T-helper 17 cell (primary cell): ENCODE measurements at places on chromosomes 2 and 18. TPM values are rescaled to one million over a fixed set of nuclear protein-coding genes. Genes with fewer than 3 reads are reported as not detected.

GRCh38 chr2:240224676-240225075, 84.2 kb upstream of the OTOS start:
- no peak for DNase-seq

The UGT1A7 gene
- total RNA-seq = not detected

- no peak for DNase-seq
Observed at GRCh38 chr2:10204326-10205161, 82.0 kb downstream of the RRM2 start.

DNA sequence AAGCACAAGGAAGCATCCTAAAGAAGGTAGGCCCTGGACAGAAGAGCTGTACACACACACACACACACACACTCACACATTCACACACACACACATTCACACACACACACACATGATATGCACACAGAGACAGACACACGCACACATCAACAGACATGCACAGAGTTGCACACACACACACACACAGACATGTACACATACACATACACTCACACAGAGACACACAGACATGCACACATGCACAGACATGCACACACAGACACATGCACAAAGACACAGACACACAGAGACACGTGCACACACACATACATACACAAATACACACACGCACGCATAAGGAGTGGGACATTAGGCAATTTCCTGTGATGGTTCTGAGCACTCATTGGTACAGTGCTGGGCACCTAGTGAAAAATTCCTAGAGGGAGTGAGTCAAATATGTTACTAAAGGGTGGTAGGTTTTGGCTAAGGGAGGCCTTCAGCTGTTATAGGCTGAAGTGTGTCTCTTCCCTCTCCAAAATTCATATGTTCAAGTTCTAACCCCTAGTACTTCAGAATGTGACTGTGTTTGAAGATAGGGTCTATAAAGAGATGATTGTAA, 26.4 kb downstream of the THNSL2 start:
- no peak for DNase-seq

The OTX1 gene
- not detected for total RNA-seq

DNA sequence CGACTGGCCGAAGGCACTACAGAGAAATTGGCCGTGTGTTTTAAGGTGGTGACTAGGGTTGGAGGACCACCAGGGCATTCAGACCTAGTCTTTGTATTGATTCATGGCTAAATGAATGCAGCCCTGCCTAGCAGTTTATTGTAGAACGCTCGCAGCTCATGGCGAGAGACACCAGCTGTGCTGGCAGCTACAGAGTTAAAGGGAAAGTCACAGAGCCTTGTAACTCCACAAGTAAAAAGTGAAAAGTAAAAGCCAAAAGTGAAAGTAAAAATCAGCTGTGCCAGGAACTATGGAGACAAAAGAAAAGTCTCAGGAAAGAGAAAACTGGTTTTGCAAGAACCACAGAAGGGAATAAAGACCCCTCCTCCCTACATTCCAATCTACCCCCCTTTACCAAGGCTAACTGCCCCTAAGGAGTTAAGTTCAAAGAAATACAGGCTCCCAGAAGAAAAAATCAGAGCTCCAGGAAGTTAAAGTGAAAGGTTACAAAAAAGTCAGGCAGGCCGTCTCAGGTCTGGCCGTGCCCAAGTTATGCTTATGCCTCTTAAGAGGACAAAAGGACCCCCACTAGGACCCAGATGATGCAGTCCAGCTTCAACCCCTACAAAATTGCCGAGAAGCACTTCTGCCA, 46.4 kb upstream of the SELENOI start:
- DNase-seq = no peak

The LHCGR gene
- not detected for total RNA-seq

- no peak for DNase-seq
Observed at GRCh38 chr18:9348766-9349165, 14.2 kb downstream of the TWSG1 start.

GRCh38 chr2:8484502-8485283, 197.2 kb upstream of the ID2 start:
- no peak for DNase-seq

DNA sequence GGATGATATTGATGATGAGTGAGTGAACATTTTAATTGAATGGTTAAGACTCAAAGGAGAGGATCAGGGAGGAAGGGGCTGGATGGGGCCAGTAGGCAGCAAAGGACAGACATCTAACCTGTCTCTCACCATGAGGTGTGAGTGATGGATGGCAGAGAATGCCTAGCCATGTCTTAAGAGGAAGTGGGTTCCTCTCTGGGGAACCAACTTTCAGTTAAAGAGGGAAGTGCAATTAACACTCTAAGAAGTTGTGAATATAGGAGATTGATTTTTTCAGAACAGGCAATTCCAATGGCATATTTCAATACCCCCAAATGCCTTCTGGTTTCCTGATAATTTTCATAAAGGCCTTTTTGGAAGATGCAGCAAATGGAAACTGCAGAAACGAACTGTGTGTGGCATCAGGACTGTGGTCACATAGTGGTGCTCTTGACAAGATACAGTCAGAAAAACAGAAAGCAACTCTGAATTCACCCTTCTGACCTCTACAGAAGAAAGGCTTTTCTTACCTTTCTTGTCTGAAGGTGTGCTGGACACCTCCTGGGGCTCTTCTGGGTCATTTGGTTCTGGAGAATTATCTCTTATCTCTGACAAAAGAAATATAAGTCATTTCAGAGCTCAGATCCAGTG, 10.2 kb downstream of the SP110 start:
- DNase-seq = no peak

DNA sequence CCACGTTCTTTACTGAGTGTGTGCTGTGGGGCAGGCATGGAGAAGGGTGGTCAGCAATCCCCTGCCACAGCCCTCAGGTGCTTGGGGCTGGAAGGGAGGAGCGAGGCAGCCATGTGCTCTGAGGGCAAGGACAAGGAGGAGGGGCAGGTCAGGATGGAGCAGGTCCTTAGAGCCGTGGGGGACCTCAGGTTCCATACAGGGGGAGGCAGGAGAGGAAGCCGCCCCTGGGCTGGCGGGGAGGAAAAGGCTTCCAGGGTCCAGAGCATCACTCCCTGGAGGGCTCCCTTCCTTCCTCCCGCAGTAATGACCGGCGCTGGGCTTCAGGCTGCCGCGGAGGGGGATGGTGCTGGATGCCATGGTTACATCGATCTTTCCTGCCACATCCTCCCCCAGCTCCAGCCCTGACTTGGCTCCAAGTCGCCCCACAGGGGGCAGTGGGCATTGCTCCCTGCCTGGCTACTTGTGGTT, 6.6 kb downstream of the GAREM2 start:
- no peak for DNase-seq

GRCh38 chr2:161107265-161107664, 53.0 kb upstream of the TANK start:
- DNase-seq = no peak

DNA sequence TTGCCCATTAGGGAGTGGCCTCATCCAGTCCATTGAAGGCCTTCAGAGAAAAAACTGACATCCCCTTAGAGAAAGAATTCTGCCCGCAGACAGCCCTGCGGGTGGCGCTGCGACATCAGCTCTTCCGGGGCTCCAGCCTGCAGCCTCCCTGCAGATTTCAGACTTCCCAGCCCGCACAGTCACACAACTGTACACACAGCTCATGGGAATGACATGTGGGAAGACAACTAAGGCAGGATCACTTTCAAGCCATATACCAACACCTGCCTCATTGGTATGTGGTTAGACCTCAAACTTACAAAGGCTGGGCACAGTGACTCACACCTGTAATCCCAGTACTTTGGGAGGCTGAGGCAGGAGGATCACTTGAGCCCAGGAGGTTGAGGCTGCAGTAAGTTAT, 24.8 kb upstream of the TUBB6 start:
- no peak for DNase-seq

The MBD1 gene
- total RNA-seq = 88.9 TPM

DNA sequence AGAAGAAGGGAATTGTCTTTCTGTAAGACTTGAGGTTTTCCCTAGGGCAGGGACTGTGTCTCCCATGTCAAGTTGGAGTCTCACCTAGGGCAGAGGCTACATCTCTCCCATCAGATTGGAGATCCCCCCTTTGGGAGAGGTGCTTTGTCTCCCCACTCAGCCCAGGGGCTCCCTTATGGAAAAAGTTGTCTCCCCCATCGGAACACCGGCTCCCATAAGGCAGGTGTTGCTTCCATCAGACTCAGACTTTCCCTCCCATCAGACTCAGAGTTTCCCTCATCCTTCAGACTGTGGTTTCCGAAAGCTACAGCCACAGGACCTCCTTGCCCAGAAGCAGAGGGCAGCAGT, 5.8 kb downstream of the ANKRD53 start:
- DNase-seq = no peak
